K562 (cell line): ENCODE measurements at places on chromosomes 6 and 20. TPM values are rescaled to one million over a fixed set of nuclear protein-coding genes. Genes with fewer than 3 reads are reported as not detected.

The ADGB gene
- not detected in 2 replicates for total RNA-seq

The HDDC2 gene
- 193 and 194 TPM in 2 replicates for total RNA-seq

The PNPLA1 gene
- 0.11 and 0.13 TPM in 2 replicates for total RNA-seq

The SLC24A3 gene
- not detected in 2 replicates for total RNA-seq

The TDRD6 gene
- 0.11 and 0.22 TPM in 2 replicates for total RNA-seq

The ZBP1 gene
- not detected in 2 replicates for total RNA-seq

DNA sequence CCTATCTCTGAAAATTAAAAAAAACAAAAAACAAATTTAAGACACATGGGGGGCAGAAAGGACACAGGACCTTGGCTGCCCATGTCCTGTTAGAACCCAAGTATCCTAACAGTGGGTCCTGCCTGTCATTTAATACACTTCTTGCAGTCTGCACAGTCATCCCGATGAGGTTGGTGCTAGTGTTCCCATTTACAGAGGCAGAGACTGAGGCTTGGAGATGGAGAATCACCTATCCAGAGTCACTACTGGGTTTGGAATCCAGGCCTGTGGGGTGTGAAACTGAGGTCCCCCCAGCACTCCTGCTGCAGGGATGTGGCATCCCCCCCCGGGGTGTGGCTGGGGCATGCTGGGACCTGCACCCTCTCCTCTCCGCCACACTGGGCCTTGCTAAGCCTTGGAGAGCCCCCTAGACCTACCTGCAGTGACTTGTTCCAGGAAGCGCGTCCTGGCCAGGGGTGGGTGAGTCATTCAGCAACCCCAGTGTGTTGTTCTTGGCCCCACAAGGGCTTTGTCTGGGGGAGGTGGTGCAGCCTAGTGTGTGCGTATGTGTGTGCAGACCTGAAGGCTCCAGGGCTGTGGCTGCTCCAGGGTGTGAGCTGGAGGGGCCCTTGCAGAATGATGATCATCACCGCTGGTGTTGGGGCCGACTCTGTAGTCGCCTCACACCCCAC is 49.7 kb downstream of the BCAS4 start:
- DNase-seq = peak; percentile 46

GRCh38 chr6:98832284-98833056 is 1.9 kb upstream of the POU3F2 start:
- no peak for DNase-seq

DNA sequence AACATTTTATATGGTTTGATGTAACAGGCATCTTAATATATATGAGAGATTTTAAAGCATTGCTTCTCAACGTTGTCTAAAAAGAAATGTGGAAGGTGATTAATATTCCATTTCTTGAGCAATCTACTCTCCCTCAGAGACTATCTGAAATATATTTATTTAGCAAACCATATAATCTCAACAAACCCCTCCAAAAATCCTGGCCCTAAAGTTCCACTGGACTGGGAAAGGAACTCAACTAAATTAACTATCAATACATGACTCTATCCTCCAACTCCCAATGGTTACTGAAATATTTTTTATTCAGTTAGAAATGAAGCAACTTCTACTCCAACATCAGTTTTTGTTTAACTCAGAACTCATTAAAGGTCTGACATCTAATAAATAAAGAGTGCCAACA is 6.3 kb downstream of the TASP1 start:
- DNase-seq = no peak

DNA sequence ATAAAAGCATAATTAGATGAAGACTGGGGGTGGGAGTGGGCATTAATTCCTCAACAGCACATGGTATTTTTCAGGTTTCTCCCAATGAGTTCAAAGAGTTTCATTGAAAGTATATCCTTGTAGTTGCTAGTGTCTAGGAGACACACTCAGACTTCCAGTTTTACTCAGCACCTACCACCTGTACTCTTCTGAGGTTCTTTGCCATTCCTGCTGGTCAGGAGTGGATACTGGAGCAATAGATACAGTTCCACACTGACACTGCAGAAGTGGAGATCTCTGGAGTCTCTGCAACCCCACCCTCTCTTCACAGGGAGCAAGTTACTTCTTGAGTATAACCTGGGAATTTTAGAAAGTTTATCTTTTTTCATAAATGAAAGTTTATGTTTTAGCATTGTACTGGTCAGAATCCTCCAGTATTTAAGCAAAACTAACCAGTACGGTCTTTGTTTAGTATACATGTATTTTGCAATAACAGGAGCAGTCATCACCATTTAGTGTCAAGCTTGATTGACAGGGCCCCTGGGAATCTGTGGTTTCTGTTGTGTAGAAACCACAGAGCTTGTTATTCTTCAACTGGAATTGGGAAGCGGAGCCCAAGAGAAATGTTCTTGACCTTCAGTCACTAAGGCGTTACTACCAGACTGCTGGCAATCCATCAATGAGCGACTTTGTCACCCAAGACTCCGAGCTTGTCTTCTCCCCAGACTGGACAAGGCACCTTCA is 148.1 kb downstream of the ZDHHC14 start:
- DNase-seq = no peak

DNA sequence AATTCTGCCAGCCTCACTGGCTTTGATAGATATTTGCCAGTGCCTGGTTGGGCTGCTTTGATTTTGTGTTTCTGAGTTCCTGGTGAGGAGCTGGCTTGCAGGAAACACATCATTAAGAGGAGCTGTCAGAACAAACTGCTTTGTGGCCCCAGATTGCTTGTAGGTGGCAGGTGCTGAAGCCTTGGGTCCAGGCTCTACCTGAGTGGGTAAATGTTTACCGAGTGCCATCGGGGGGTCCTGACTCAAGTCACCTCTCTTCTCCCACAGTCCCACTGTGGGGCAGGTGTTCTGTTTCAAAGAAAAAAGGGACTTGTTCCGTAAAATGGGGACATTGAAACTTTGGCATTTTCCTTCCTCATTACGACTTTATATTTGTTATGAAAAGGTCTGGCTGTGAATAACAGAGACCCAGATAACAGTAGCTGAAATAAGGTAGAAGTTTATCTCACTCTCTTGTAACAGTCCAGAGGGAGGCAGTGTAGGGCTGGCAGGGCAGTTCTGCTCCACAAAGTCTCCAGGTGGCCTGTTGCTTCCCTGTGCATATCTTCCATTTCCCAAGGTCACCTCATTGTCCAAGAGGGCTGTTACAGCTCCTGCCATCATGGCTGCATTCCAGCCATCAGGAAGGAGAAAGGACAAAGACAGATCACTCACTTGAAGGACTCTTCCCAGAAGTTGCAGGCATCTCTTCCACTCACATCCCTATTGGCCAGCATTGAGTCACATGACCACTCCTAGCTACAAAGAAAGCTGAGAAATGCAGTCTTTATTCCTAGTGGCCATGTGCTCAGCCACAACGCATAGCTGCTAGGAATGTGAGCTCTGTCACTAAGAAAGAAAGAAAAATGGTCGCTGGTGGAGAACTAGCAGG is 149.9 kb upstream of the KCNG1 start:
- DNase-seq = no peak

GRCh38 chr6:6586671-6587526 is 1.6 kb upstream of the LY86 start:
- no peak for DNase-seq

GRCh38 chr20:56257604-56258003 is 9.1 kb downstream of the MC3R start:
- no peak for DNase-seq

DNA sequence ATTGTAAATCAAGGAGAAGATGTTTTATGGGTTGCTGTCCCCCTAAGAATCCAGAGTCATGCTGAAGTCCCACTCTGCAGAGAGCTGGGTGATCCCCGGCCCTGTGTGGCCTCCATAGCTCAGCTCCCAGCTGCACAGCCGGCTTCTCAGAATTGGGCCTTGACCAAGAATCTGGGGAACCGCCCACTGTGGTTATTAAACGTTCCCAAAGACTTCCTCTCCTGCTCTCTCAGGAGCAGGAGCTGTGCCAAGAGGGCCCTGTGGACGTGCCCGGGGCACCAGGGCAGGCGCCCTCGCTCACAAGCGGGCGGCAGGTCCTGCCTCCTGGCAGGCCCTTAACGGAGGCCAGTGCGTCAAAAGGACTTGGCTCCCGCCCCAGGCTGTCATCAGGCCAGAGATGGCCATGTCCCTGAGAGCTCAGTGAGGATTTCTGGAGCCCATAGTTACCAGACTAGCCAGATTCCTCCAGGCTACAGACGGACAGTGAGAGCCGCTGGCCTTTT is 30.4 kb downstream of the ZC3H12D start:
- DNase-seq = no peak

- DNase-seq = no peak
Observed at GRCh38 chr6:149593408-149593807, 27.2 kb downstream of the GINM1 start.

- no peak for DNase-seq
Observed at GRCh38 chr6:8329562-8329961, 105.8 kb downstream of the SLC35B3 start.

DNA sequence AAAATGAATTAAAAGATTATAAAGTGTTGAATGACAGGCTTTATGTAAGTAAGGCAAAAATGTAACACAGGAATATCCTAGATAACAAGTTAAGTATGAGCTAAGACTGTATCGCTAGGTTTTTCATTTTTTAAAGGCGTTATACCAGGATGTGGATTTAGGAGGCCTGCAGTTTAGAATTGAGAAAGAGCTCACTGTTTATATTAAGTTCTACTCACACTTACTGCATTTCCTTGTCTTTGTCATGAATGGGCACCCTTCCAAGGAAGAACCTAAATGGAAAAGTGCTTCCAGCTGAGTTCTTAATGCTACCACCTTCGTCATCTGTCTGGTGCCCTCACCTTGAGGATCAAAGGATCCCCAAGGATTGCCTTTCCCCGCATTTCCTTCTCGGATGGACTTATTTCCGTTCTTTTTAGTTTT is 148.7 kb downstream of the SOX4 start:
- no peak for DNase-seq

DNA sequence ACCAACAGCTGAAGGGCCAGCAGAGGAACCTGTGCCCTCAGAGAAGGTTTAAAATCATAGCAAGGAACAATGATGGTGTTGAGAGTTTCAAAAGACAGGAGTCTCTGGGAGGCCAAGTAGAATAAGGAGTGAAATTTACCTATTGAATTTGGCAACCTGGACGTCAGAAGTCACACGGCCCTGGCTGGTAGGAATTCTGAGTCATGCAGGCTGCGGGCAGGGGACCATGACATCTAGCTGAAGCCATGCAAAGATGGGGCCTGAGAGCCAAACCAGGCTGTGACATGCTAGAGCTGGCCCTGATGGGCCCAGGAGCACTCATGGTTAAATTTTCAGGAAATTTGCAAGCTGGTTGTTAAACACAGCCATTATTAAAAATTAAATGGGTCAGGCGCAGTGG is 64.0 kb upstream of the SNX9 start:
- no peak for DNase-seq

GRCh38 chr20:50272724-50273446 is 82.3 kb downstream of the CEBPB start:
- DNase-seq = no peak

DNA sequence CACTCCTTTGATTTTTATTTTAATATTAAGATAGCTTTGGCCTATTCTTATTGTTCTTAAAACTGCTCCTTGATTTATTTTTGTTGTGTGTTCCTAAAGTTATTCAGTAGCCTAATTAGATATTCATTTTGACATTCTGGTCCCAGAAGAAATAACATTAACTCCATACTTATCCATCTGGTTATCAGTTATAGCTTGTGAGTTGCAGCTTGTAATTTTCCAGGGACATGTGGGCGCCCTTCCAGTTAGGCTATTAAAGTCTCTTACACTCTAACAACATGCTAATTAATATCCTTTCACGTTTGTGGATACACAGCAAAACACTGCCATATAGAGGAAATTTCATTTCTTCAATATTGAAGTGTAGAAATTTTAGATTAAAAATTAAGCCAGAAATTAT is 987.5 kb downstream of the HACE1 start:
- no peak for DNase-seq

- no peak for DNase-seq
Observed at GRCh38 chr6:91681296-91681695, 1094.4 kb upstream of the MAP3K7 start.
